ENCODE measurements at places on chromosomes 7 and 10. TPM values are rescaled to one million over a fixed set of nuclear protein-coding genes. Genes with fewer than 3 reads are reported as not detected.
A peak's percentile ranks its signal among the peaks of the same experiment; 100 is the strongest.

GRCh38 chr7:133434246-133434865, 181.5 kb downstream of the EXOC4 start:
- H3K27me3 ChIP-seq: no peaks in the 10 kb centered on the region
- DNase-seq: no peak
- no peak overlapping the region for H3K27ac ChIP-seq
- no peak overlapping the region for H3K4me3 ChIP-seq

GRCh38 chr10:47095848-47096612, 184.8 kb downstream of the PTPN20 start:
- H3K4me1 ChIP-seq: no peaks in the 10 kb centered on the region
- H3K27ac ChIP-seq: no peak overlapping the region
- H3K36me3 ChIP-seq: no peaks in the 10 kb centered on the region
- H3K27me3 ChIP-seq: no peaks in the 10 kb centered on the region
- H3K4me3 ChIP-seq: no peak overlapping the region

DNA sequence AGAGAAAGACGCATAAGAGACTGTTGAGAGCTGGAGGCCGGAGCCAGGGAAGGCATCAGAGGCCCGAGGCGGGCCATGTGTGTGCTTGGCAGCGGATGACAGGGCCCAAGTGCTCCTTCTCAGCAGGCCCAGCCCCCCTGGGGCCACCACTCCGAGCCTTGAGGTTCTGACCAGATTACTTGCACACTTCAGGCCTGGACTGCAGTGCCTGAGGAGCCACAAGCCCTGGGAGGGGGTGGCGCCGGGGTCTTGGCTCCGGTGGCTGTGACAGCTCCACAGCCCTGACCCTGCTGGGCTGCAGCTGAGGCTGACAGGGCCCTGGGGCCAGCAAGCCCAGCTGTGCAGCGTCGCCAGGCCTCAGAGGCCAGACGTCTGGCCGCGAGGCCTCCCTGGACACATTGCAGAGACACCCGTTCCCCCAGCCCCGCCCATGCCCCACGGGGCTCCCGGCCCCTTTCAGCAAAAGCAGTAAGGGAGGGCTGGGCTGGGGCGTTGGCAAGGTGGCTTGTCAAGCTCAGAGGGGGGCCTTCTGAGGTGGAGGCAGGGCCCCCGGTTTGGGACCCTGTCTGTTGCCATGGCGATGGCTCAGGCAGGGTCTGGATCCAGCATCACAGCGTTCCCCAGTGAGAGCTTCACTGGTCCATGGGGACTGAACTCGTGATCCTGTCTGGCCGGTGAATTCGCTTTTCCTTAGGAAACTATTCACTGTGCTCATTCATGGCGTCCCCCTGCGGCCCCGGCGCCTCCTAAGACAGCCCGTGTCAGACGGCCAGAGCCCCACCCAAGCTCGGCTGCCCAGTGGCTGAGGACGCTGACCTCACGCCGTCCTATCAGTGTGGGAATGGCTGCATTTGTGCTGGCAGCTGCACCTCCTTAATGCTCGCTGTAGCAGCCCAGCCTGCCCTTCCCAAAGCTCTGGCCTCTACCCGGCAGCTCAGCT, 5.7 kb downstream of the ELN start:
- H3K36me3 ChIP-seq: no peaks in the 10 kb centered on the region
- no peaks in the 10 kb centered on the region for H3K27me3 ChIP-seq
- H3K4me1 ChIP-seq: peaks cover 4% of the 10 kb centered on the region
- no peak for DNase-seq

Gene MPP7
- 6.9 TPM for total RNA-seq

Gene ANKRD61
- not detected for total RNA-seq

- no peaks in the 10 kb centered on the region for H3K27me3 ChIP-seq
- H3K27ac ChIP-seq: no peak overlapping the region
- H3K4me3 ChIP-seq: no peak overlapping the region
- H3K4me1 ChIP-seq: peaks cover 4% of the 10 kb centered on the region
- no peak for DNase-seq
Measured at GRCh38 chr10:129056734-129057689, 410.0 kb upstream of the MGMT start.

Gene SH2D4B
- total RNA-seq: not detected

DNA sequence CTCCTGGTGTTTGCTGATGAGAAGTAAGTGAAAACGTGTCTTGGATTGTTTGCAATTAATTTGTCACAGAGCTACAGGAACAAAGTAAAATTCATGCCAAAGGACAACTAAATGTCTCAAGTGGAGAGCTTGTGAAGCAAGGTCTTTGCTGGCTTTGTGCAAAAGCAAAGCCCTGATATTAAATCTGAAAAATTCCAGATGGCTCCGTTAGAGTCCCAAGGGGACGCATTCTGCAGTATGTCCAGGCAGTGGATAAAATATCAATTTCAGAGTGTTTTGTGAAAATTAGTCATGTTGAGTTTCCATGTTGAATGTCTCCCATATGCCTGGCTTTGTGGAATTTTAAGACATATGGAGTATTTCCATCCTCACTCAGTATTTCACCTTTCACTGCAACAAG, 102.5 kb upstream of the PTN start:
- no peak overlapping the region for H3K4me3 ChIP-seq
- H3K27ac ChIP-seq: no peak overlapping the region
- no peak for DNase-seq
- no peaks in the 10 kb centered on the region for H3K27me3 ChIP-seq
- no peaks in the 10 kb centered on the region for H3K4me1 ChIP-seq

DNA sequence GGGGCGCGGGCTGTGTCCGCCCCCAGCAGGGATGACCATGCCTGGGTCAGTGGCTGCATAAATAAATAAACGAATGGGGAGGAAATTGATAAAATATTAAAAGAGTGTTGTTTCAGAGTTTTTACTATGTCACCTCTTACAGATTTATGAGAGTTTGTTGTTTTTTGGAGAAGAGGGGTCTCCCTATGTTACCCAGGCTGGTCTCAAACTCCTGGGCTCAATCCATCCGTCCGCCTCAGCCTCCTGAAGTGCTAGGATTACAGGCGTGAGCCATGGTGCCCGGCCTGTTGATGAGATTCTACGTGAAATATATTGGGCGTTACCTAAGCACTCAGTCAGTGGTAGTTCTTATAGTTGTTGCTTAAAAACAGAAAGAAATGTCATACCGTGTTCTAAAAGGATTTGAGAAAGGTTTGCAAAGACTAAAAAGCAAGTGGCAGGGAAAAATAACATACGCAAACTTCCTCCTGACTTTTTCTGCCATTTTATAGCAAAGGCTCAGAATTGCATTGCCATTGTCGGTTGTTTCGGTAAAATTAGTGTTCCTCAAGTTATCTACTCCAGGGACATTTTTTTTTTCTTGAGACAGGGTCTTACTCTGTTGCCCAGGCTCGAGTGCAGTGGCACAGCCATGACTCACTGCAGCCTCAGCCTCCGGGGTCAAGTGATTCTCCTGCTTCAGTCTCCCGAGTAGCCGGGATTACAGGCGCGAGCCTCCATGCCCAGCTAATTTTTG, 39.5 kb upstream of the FOXK1 start:
- H3K27me3 ChIP-seq: no peaks in the 10 kb centered on the region
- DNase-seq: no peak
- H3K36me3 ChIP-seq: no peaks in the 10 kb centered on the region
- H3K4me1 ChIP-seq: no peaks in the 10 kb centered on the region
- H3K27ac ChIP-seq: no peak overlapping the region
- peak overlapping the region; percentile 75 for H3K4me3 ChIP-seq

Gene GIMAP8
- total RNA-seq: not detected

DNA sequence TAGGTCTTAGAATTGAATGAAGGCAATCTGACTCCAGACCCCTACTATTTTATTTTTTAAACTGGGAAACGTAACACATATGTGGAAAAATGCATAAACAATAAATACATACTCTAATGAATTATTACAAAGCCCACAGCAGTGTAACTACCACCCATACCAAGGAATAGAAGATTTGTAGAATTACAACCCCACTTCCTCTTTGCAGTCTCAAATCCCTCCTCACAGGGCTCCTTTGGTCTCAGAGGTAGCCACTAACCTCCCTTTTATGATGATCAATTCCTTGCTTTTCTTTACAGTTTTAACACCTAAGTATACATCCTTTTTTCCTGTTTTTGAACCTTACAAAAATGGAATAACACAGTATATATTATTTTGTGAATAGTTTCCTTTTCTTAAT, 6.7 kb upstream of the CCDC126 start:
- H3K36me3 ChIP-seq: no peaks in the 10 kb centered on the region
- no peak for DNase-seq
- H3K27me3 ChIP-seq: no peaks in the 10 kb centered on the region
- no peaks in the 10 kb centered on the region for H3K4me1 ChIP-seq

Gene SUN3
- not detected for total RNA-seq

Gene SEMA3A
- total RNA-seq: 60.0 TPM

GRCh38 chr10:68074031-68074774, 880 bp downstream of the HERC4 start:
- peak overlapping the region; percentile 11 for H3K27ac ChIP-seq
- H3K4me1 ChIP-seq: peaks cover 5% of the 10 kb centered on the region
- H3K27me3 ChIP-seq: no peaks in the 10 kb centered on the region
- peaks cover 5% of the 10 kb centered on the region for H3K36me3 ChIP-seq

Gene UPK3B
- total RNA-seq: 2.1 TPM

- no peak for DNase-seq
- no peaks in the 10 kb centered on the region for H3K36me3 ChIP-seq
- H3K4me1 ChIP-seq: no peaks in the 10 kb centered on the region
- no peak overlapping the region for H3K27ac ChIP-seq
Measured at GRCh38 chr7:22121702-22122474, 176.2 kb upstream of the CDCA7L start.

GRCh38 chr7:43647673-43648472, 65.0 kb downstream of the STK17A start:
- H3K4me1 ChIP-seq: peaks cover 17% of the 10 kb centered on the region
- H3K4me3 ChIP-seq: no peak overlapping the region
- peak overlapping the region; percentile 89 for H3K27ac ChIP-seq
- H3K27me3 ChIP-seq: no peaks in the 10 kb centered on the region
- peaks cover 50% of the 10 kb centered on the region for H3K36me3 ChIP-seq

Gene POLR2J
- total RNA-seq: 52.2 TPM

GRCh38 chr10:34543716-34544115, 271.4 kb downstream of the PARD3 start:
- no peak overlapping the region for H3K27ac ChIP-seq
- DNase-seq: no peak
- no peaks in the 10 kb centered on the region for H3K36me3 ChIP-seq

DNA sequence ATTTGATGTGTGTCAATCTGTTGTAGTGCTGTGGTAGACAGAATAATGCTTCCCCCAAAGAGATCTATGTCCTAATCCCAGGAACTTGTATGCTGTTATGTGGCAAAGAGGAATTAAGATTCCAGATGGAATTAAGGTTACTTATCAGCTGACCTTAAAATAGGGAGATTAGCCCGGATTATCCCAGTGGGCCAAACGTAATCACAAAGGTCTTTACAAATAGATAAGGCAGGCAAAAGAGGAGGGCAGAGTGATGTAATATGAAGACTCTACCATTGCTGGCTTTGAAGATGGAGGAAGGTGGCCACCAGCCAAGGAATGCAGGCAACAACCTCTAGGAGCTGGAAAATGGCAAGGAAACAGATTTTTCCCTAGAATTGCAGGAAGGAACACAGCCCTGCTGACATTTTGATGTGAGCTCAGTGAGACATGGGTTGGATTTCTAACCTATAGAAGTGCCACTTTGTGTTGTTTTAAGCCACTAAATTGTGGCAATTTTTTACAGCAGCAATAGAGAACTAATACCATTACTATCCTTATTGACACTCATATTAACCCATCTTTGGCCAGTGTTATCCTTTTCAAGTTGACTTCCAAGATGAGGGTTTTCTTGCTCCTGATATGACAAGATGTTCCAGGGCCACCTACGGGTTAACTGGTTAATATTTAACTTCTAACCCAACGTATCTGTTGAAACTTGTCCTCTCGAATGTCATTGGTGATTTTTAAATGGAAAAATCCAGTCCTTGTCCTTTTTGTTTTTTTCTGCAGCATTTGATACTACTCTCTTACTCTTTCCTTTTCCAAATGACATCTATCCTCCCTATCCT, 29.3 kb downstream of the CYCS start:
- H3K27ac ChIP-seq: no peak overlapping the region
- H3K36me3 ChIP-seq: no peaks in the 10 kb centered on the region
- no peaks in the 10 kb centered on the region for H3K4me1 ChIP-seq
- no peaks in the 10 kb centered on the region for H3K27me3 ChIP-seq
- DNase-seq: no peak

Gene KMT2E
- total RNA-seq: 38.2 TPM

DNA sequence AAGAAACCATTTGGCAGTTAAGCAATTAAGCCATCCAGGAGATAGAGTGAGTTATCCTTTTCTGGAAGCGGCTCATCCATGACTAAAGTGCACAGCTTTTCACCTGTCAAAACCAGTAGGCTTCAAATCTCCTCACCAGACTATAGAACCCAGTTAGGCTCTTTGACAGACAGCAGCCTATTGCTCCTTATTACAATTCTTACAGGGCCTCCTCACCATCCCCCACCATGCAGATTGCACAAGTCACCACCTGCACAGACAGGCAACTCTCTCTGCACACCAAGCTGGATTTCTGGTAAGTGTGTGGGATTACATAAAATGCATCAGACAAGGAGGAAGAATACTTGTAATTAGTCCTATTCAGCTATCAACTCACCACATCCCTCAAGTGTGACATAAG, 301.6 kb downstream of the SNX13 start:
- DNase-seq: no peak
- no peak overlapping the region for H3K27ac ChIP-seq
- no peak overlapping the region for H3K4me3 ChIP-seq

- H3K27me3 ChIP-seq: no peaks in the 10 kb centered on the region
- H3K36me3 ChIP-seq: no peaks in the 10 kb centered on the region
- no peak overlapping the region for H3K4me3 ChIP-seq
- no peaks in the 10 kb centered on the region for H3K4me1 ChIP-seq
- H3K27ac ChIP-seq: no peak overlapping the region
Measured at GRCh38 chr7:136063326-136063666, 86.1 kb upstream of the MTPN start.

Gene DEPP1
- total RNA-seq: 1.7 TPM

Gene MYO1G
- total RNA-seq: 0.55 TPM

DNA sequence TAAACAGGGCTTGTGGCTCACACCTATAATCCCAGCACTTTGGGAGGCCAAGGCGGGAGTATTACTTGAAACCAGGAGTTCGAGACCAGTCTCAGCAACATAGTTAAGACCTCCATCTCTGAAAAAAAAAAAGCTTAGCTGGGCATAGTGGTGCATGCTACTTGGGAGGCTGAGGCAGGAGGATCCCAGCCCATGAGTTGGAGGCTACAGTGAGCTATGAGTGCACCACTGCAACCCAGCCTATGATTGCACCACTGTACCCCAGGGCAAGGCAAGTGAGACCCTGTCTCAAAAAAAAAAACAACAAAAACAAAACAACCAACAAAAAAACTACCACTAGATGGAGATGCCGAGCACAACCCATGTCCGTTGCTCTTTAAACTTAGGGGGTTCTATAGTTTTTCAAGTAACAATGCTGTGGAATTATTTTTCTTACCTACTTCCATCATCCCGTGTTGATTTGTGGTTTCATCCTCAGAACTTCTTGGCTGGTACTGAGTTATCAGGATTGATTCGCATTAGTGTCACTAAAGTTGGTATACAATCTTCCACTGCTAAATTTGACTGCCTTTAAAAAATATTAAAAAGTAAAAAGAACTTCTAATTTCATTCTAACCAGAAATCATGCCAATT, 12.2 kb upstream of the REPIN1 start:
- H3K27me3 ChIP-seq: no peaks in the 10 kb centered on the region
- peaks cover 4% of the 10 kb centered on the region for H3K36me3 ChIP-seq
- 0 out of 2 replicates have a peak, but pooled peaks cover 3% of the 10 kb centered on the region for H3K4me1 ChIP-seq
- H3K27ac ChIP-seq: no peak overlapping the region

Measured in H9 (cell line).